Ascending aorta (tissue), 2 donors: ENCODE measurements at places on chromosomes 2 and 18.
A peak's percentile ranks its signal among the peaks of the same experiment; 100 is the strongest.

DNA sequence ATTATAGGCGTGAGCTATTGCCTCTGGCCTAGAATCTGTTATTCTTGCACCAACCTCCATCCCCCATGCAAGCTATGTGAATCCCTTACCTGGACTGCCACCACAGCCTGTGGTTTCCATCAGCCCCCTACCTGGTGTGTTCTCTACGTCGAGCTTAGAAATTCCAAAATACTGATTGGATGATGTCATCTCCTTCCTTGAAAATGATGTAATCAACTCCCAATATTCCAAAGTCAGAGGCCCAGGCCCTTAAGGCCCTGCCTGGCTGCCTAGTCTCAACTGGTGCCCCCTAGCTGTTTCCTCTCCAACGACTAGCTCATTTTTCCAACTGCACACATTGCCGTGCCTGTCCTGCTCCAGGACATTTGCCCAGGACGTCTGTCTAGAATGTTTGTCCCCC is 41.3 kb upstream of the GBX2 start:
- no peak for DNase-seq

DNA sequence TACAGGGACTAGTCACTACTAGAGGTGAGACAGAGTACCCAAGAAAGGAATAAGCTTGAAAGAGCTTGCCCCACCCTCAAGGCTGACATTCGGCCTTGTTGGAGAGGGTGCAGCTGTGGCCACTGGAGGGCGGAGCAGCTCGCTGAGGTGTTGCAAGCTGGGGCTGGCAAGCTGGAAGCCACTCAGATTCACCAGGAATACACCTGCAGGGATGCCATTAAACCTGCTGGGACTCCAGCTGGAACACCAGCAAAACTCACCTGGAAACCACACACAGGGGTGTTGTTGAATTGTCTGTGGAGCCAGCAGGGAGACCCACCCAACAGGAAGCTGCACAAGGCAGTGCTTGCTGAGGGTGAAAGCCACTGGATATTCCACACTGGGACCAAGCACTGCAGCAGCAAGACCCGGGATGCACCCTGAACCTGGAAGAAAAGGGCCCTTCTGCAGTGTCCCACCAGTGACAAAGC is 26.1 kb downstream of the KCTD18 start:
- no peak for DNase-seq

- peak; percentile 66 for DNase-seq
Measured at GRCh38 chr18:2655178-2655953, at the start of gene SMCHD1. Gene SMCHD1, plus strand, starts transcription at chr18:2655726. Its CDS starts 350 bp downstream, at chr18:2656076.

DNA sequence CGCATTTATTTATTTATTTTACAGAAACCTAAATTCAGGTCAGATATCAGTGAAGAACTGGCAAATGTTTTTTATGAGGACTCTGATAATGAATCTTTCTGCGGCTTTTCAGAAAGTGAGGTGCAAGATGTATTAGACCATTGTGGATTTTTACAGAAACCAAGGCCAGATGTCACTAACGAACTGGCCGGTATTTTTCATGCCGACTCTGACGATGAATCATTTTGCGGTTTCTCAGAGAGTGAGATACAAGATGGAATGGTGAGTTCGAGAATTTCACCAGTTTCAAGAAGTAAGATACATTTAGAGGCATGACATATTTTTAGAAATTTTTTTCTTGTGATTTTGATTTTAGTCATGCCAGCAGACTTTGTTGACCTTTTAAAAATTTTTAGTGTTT is 4.6 kb downstream of the CDCA7 start:
- no peak for DNase-seq

GRCh38 chr2:53437371-53437770 is 330.2 kb upstream of the CHAC2 start:
- DNase-seq: no peak

DNA sequence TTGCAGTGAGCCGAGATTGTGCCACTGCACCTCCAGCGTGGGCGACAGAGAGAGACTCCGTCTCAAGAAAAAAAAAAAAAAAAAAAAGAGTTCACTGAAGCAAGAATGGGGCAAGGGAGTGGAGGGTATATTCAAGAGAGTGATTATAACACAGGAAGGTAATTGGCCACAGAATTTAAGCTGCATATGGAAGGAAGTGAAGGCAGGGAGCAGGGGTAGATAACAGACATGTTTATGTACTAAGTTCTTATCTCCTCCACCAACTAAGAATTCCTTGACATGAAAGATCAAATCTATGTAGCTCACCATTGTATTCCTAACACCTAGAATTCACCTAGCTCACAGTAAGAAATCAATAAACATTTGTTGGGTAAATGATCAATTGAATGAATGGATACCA is 37.3 kb downstream of the GKN2 start:
- DNase-seq: no peak

- no peak for DNase-seq
Measured at GRCh38 chr2:66435963-66436362, 1.0 kb downstream of the MEIS1 start.

GRCh38 chr2:147008481-147008880 is 836.3 kb upstream of the ACVR2A start:
- no peak for DNase-seq
